Activated naive CD4-positive, alpha-beta T cell treated with anti-CD3 and anti-CD28 coated beads, Interleukin-2, amount 50 U/mL, for 16 hours (primary cell): ENCODE measurements at places on chromosomes 2 and 18.

- DNase-seq = no peak
Observed at GRCh38 chr2:47226923-47227220, 71.8 kb upstream of the STPG4 start.

DNA sequence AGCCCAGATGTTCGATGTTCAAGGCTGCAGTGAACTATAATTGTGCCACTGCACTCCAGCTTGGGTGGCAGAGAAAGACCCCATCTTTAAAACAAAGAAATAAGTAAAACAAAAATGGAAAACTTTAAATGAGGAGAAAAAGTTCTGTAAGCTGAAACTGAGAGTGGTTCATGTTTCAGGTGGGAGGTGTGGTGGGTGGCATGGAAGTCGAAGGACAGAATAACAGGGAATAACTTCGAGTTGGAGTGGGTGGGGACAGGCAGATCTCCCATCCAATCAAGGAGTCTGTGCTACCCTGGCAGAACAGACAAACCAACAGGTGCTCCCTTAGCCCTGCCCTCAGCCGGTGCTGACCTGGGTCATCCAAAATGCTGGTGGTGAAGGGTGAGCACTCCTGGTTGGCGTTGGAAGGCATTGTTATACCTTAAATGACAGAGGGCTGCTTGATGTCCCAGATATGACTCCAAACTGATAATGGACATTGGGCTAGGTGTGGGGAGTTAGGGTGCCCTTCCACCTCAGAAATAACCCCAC, 328.4 kb downstream of the DYSF start:
- DNase-seq = no peak

DNA sequence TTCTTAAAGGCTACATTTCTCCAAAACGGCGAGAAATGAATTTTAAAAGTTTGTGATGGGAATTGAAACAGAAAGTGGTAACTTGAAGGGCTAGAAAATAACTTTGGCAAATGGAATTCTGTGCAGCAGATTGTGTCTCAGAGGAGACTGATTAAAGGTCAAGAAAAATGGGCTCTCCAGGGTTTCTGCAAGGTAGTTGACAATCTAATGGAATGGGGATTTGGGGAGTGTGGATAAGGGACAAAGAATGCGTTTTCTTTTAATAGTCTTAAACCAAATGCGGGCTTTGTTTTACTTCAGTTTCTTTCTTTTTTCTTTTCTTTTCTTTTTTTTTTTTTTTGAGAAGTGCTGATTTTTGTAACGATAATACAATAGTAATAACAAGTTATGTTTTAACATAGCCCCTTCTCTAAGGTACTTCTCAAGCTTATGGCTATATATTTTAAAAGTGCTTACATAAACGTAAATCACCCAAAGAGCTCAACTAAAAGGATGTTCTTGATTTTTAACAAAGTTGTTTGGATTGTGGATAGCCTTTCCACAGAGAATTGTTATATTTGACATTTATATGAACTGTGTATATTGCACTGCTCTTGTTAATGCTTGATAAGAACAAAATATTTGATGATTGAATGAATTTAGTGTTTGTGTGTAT, 36.6 kb downstream of the CAMKMT start:
- DNase-seq = no peak

DNA sequence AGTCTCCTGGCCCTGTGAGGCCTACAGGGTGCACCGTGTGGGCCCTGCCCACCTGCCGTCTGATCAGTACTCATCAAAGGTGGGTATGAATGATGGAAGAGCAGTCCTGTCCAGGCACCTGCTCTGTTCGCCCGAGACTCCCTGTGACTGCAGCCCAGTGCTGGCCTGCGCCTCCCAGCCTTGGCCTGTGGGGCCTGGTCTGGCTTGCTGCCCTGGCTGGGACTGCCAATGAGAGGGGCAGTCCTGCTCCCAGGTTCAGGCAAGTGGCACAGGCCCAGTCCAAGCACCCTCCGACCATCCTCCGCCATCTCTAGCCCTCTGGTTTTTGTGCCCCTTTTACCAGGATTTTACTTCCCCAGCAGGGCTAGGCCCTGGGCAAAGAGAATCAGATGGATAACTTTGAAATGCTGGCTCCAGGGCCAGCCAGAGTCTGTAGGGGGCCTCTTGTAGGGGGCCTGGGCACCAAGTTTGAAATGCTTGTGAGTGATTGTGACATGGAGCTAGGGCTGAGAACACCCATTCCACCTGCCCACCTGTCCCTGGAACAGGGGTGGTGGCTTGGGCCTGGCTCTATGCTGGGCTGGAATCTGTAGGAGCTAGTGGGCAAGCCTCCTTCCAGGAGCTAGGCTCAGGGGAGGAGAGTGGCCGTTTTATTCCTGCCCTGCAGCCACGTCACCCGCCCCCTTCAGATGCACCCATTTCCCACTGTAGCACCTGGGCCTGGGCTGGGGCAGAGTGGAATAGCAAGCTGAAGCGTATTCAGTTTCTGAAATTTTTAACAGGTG, 8.7 kb upstream of the HS6ST1 start:
- no peak for DNase-seq
